Muscle of back (tissue), 13 donors: ENCODE measurements at places on chromosomes 5 and 9. TPM values are rescaled to one million over a fixed set of nuclear protein-coding genes. Genes with fewer than 3 reads are reported as not detected.
A peak's percentile ranks its signal among the peaks of the same experiment; 100 is the strongest.

Gene TMOD1
- polyA plus RNA-seq = 144 TPM

DNA sequence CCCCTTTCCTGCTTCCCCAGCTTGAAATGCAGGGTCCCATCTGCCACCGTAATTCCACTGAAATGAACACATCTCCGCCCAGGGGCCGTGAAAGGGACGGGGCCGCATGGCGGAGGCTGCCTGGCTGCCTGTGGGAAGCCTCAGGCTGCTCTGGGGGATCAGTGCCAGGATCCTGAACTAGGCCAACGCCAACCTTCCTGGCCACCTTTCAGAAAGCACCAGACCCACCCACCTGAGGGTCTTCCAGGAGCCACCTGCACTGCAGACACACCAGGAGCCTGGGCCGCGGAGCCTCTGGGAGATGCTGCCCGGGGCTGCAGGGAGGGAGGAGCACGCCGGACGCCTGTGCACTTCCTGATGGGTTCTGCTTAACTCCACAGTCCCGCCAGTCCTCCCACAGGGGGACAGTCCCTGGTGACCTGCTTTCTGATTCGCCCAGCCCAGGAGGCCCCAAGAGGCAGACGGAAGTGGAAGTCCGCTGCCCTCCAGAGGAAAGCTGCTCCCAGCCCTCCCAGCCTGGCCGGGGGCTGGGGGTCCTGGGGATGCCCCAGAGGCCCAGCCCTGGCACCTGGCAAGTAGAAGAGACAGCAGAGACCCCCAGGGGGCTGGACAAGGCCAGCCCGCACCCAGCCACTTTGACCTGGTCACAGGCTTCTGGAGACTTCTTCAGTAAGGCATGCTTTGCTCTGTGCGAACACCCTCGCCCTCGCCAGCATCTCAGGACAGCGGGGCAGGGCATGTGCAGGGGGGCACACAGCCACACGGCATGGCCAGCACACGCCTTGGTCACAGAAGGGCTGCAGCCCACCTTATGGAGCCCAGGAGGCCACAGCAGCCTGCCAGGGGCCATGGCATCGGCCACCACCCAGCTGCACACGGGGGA, at the start of gene CARD9:
CARD9 (minus strand) TSS at position 370 of the 883 bp plus-strand sequence. CDS start 1,591 bp downstream, outside the sequence.
- DNase-seq = peak; percentile 37

DNA sequence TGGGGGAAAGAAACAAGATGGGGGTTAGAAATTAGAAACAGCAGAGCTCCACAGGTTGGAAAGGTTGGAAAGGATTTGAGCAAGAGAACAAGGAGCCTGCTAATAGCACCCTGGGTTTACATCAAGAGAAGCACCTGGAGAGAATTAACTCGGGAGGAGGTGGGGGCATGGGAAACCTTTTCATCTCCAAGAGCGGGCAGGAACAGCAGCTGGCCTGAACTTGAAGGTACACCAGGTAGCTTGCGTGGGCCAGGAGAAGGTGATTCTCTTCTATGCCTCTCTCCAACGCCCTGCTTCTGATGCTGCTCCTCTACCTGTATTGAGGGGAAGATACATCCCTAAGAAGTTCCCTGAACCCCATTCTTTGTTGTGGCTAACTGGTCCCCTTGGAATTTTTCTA, 37.1 kb upstream of the GLRX start:
- DNase-seq = no peak

- no peak for DNase-seq
These were observed 193.2 kb downstream of the MAPKAP1 start for GRCh38 chr9:125513668-125514413.

Gene SARDH
- polyA plus RNA-seq = 4.6 TPM

- DNase-seq = no peak
These were observed 296.5 kb downstream of the DEPDC1B start for GRCh38 chr5:60403343-60404006.

DNA sequence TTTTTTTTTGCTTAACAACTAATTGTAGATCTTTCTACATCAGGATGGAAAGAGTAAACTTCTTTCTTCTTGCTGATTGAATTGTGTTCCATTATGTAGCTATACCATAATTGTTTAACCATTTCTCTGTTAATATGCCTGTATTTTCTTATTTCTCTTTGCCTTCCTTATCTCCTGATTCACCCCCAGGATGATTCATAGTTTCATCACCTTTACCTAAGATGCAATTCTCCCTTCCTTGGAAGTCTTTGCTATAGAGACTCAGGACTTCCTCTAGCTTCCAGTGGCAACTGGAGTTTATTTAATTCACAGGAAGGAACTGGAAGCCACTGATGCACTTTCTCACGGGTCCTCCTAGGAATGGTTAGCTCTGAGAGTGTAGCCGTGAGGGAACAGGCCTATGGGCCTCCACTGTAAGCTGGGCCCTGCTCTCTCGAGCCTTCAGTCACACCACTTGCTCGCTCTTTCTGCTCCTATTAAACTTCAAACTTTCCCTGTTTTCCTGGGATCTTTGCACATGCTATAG, 83.1 kb downstream of the FGF1 start:
- no peak for DNase-seq

DNA sequence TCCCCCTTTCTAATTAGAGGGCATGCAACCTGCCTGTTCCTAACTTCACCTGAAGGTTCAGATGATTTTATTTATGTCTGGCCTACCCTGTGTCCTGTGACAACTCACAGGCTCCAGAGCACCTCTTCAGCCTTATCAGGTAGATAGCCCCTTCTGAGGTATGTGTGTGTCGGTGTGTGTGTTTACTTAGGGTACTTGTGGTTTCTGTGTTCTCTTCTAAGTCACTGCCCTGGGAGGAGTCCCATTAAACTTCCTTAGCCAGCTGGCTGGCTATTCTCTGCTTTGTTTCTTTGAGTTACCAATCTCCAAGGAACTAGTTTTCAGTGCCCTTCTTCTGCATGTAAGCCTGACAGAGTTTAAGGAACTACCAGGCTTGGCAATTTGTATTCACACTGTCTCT, 74.9 kb downstream of the UNC13B start:
- no peak for DNase-seq

GRCh38 chr9:82108941-82109340, 120.4 kb downstream of the SPATA31D1 start:
- no peak for DNase-seq

DNA sequence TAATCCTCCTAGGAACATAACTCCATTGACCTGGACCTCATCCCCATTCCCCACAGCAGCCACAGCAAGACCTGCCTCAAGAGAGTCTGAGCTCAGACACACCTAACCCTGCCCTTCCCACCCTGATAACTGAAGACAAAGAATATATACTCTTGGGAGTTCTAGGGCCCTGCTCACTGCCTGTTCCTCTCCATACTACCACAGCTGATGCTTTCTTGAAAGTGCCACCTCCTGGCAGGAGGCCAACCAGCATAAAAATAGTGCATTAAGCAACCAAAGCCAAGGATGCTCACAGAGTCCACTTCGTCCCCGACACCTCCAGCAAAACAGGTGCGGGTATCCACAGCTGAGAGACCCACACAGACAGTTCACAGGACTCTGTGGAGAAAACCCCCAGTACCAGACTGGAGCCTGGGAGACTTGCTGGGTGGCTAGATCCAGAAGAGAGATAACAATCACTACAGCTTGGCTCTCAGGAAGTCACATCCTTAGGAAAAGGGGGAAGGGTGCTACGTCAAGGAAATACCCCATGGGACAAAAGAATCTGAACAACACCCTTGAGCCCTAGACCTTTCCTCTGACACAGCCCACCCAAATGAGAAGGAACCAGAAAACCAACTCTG, 23.5 kb downstream of the FAM114A2 start:
- no peak for DNase-seq

Gene NR4A3
- polyA plus RNA-seq = 3.0 TPM

DNA sequence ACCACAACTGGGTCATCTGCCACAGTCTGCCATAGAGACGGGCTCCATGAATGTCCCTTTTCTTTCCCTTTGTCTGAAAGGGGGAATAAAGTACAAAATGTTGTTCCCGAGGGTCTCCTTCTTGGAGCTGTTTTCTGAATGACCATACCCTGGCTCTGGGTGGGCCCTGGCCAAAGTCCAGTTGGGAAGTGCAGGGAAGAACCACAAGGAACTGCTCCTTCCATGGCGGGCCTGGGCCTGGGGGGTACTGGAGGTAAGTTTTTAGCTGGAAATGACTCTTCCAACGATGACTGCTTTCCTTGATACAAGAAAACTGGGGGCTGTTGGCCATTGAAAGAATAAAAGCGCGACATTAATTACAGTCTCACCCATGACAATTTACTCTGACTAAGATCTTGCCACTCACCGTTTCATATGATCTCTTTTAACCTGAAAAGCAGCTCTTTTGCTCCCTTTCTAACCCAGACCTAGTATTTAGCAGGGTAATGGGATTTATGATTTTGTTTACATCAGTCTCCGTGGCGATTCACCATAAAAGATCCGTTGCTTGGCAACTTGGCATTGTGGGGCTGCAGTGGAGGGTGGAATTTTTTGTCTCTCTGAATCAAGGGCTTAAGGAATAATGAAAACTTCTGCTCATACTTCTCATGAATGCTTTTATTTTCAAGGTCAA, 89.2 kb upstream of the PTCH1 start:
- DNase-seq = peak; percentile 59

DNA sequence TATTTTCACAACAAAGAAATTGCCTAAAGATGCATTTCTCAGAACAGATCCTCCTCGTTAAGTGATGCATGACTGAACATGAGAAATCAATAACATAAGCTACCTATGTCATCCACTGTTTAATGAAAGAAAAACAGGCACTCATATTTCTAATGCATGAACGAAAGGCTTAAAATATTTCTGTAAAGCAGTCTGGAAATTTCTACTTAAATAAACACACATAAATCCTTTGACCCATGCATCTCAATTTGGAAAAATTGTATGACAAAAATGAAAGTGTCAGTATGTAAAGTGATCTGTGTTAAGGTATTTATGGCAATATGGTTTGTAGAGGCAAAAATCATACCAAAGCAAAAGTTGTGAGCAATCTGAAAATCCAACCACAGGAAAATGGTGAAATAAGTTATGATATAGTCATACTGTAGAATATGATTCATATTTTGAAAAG, 399.2 kb upstream of the GRAMD2B start:
- no peak for DNase-seq

Gene FKBP15
- polyA plus RNA-seq = 23.3 TPM

DNA sequence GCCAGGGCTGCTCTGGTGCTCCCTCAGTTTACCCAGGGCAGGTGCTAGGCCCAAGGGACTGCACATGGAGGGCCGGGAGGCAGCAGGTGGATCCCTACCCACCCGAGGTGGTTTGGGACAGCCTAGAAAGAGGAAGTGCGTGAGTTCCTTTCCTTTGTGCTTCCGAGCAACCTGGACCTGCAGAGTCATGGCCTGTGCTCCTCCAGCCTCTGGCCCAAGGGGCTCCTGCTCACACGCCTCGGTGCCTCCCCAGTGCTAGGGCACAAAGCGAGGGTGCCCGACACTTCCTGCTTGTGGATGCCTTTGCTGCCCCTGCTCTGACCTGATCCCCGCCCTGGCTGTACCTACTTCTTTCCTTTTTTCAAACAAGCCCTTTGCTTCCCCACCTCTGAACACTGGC, 79.3 kb downstream of the RXRA start:
- DNase-seq = no peak

Gene MEGF10
- polyA plus RNA-seq = 26.3 TPM

Gene ANKRD34B
- polyA plus RNA-seq = 0.26 TPM

DNA sequence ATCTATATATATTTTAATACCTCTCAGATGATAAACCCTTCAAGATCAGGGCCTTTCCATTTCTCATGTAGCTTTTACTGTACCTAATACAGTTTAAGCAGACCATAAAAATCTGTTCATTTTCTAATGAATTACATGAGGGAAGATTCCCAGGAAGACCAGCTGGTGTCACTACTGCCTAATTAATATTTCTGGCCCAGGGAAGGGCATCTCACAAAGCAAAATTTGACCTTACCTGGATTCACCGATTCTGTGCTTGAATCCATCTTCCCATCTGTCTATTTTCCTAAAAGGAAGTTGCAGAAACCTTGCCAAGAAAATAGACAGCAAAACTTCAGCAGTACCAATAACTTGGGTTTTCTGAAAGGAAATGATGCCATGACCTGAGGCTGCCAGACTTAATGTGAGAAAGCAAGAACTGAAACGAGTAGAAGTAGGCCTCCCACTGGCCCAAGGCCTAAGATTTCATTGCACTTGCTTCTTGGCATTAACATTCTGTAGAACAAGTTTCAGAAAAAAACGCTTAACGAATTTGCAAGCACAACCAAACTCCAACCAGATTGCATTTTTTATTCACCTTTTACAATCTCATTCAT, 83.0 kb upstream of the GLIS3 start:
- no peak for DNase-seq

GRCh38 chr5:139058121-139058520, 140.0 kb downstream of the SIL1 start:
- DNase-seq = no peak

Gene NMRK1
- polyA plus RNA-seq = 16.7 TPM

GRCh38 chr5:93294199-93294598, 286.8 kb downstream of the NR2F1-AS1 start:
- DNase-seq = no peak
